ENCODE measurements at places on chromosomes 2 and 18. TPM values are rescaled to one million over a fixed set of nuclear protein-coding genes. Genes with fewer than 3 reads are reported as not detected.

The PLEKHA3 gene
- 35.1 TPM for total RNA-seq

GRCh38 chr18:54280220-54280569 lies 10.9 kb downstream of the POLI start:
- DNase-seq: no peak

The GMCL1 gene
- 16.9 TPM for total RNA-seq

- no peak for DNase-seq
Observed at GRCh38 chr2:172387361-172387760, 40.0 kb upstream of the ITGA6 start.

GRCh38 chr2:66836851-66837250 lies 401.9 kb downstream of the MEIS1 start:
- DNase-seq: no peak

- DNase-seq: peak; percentile 69
Observed at GRCh38 chr2:55109219-55109891, 59.1 kb upstream of the RTN4 start.

The ASAP2 gene
- 33.8 TPM for total RNA-seq

DNA sequence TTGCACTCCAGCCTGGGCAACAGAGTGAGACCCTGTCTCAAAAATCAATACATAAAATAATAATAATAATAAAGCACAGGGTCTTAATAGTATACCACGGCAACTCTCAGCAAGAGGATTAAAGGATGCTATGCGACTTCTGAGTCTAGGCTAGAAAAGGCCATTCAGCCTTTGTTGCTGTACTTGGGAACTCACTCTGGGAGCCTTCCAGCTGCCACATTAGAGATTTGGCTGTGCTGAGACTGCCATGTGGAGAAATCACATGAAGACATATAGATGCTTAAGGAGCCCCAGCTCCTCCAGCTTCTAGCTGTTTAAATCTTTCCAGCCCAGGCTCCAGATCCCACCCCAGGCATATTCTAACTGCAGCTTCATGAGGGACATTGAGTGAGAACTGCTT lies 8.2 kb upstream of the TANC1 start:
- no peak for DNase-seq

DNA sequence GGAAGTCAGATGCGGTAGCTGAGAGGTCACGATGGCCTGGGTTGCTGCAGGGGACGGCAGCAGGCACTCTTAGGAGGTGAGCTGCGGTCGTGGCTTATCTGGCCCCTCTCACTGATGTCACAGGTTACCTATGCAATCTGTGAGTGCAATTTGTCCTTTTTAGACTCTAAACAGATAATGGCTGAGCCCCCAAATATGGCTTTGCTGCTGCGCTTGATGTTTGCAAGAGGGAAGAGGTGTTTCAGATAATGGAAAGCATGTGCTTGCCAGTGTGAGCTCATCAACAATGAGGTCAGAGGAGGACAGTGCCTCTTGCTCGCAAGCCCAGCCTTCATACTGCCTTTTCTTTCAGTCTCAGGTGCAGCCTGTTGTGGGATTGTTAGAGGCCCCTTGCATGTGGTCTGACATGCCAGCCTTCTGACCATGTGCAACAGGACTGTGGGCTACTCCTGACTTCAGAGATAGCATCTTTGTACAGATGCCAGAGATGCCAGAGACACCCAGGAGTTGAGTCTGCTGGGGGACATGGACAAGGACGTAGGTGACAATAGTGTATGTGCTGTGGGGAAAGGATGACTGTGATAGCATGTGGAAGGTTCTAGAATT lies 151.3 kb downstream of the TANC1 start:
- DNase-seq: no peak

The COX7A2L gene
- 216 TPM for total RNA-seq

All from Caki2 (cell line).